DMS 273 treated with DMSO at 0.1 percent for 48 hours (cell line): ENCODE measurements at places on chromosomes 1 and 21.

- DNase-seq = no peak
These were observed 11.8 kb downstream of the NOS1AP start for GRCh38 chr1:162081316-162081715.

DNA sequence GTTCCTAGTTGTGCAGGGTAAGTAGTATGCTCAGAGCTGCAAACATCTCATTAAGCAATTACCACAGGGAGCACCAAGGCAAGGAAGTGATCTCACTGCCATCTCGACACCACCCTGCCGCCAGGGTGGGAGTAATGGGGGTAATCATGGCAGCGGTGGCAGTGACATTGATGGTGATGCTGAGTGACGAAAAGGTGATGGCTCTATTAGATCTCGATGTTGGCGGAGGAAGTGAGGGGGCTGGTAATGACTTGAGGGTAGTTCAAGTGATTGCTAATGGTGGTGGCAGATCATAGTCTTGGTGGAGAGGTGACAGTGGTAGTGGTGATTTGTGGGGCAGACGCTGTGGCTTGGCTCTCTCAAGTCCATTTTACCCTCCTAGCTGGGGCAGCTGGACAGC, 25.4 kb upstream of the TENT5B start:
- DNase-seq = no peak

DNA sequence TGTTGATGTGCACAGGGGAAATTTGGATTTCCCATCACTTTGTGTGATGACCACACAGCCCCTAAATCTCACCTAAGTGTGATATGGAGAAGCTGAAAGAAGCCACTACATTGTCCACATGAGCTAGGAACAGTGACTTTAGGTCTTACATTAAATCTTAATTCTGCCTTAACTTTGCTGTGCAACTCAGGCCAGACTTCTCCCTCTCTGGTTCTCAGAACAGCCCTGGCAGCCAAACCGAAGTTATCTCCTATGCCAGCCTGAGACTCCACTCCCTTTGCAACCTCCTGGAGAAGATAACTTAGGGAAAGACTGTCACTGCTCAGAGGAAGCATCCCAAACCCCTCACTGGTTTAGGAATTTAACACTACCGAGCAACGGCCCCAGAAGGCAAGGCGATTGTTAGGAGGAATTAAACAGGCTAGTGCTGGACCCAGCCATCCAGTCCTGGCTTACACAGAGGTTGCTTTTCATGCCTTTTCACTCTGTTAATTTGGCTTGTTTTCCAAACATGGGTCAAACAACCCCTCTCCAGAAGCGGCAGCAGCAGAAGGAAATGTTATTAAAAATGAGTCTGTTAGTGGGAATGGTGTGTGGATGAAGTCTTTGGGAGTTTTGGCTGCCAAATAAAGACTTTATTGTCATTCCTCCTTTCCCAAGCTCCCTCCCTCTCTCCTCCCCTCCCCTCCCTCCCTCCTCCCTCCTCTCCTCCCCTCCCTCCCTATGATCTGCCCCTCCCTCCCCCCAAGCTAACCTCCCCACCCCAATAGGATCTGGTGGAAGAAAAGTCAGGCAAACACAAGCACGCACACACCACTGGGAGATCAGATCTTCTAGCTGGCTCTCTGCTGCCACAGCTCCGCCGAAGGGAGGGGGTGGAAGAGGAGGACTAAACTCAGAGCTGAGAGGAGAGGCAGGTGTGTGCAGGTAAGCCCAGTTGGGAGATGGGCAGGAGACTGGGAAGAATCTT, at the start of gene PRELP:
Gene PRELP (plus strand): TSS at position 795 of the 970 bp plus-strand sequence. CDS start 7,379 bp downstream, outside the sequence.
- DNase-seq = peak; percentile 18

GRCh38 chr1:109817881-109818270, 54.2 kb upstream of the EPS8L3 start:
- no peak for DNase-seq

DNA sequence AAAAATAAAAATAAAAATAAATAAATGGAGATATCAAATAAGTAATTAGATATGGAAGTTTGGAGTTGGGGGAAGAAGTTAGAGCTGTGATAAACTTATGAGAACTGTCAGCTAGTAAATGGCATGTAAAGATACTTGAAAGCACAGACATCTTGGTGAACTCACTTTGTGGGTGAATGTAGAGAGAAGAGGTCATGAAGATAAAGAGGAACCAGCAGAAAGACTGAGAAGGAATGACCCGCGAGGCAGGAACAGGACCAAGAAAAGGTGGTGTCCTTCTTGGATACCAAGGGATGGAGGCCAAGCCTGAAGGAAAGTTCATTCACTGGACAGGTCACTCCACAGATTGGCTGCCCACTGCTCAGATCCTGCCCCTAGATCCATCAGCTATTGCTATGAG, 4.7 kb upstream of the CAPZB start:
- DNase-seq = no peak

DNA sequence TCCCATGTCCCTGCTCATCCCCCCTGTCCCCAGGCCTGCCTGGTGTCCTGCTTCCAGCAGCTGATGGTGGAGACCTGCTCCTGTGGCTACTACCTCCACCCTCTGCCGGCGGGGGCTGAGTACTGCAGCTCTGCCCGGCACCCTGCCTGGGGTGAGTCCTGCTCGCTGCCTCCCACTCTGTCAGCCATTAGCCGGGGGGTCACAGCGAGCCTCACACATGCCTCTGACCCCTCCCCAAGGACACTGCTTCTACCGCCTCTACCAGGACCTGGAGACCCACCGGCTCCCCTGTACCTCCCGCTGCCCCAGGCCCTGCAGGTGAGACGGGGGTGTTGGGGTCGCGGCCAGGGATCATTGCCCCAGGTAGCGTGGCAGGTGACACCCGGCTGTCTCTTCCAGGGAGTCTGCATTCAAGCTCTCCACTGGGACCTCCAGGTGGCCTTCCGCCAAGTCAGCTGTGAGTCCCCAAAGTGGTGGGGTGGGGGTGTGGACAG, 10.0 kb downstream of the SCNN1D start:
- DNase-seq = no peak

DNA sequence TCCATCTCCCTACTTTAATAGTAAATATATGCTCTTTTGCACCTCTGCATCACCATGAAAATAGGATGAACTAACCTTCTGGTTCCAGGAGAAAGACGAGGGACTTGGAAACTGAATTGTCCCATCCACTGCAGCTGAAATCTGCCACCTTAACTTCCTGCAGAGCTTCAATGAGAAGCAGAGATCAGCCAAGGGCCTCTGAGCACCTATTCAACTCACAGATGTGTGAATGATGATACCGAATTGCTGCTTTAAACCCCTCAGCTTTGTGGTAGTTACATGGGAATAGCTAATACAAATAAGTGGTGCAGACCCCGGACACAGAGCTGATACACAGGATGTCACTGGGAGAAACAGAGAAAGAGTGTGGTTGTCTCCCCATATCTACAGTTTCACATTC, 616.8 kb downstream of the NCAM2 start:
- no peak for DNase-seq

DNA sequence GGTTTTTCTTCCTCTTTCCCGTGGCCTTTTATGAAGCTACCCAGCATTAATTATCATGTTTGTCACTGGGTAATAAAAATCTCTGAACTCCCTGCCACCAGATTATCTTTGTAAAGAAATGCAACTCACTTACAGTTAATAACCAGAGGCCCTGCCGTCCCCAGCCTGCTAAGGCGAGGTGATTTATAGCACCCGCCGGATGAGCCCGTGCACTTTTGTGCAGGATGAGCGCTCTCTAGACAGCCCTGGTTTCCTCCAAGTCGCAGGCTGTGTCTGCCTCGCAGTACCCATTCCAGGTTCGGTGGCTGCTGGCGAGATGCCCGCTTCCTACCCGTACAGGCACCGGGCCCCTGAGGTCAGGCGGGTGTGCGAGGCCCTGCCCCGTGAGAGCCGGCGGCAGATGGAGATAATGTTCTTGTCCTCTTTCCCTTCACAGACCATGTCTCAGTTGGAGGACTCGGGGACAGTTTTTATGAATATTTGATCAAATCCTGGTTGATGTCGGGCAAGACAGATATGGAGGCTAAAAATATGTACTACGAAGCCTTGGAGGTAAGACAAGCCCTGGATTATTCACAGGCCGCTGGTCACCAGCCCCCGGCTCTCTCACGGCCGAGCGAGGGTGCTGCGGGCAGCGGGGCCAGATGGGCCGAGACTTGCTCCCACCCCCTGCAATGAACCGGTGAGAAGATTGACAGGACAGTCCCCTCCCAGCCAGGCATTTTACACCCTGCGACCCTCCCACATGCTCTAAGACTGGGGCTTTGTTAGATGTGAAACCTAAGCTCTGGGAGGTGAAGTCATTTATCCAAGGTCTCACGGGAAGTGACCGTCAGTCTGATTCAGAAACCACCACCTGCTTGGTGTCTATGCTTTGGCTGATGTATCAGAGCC, 28.5 kb upstream of the SELENON start:
- DNase-seq = peak; percentile 81

DNA sequence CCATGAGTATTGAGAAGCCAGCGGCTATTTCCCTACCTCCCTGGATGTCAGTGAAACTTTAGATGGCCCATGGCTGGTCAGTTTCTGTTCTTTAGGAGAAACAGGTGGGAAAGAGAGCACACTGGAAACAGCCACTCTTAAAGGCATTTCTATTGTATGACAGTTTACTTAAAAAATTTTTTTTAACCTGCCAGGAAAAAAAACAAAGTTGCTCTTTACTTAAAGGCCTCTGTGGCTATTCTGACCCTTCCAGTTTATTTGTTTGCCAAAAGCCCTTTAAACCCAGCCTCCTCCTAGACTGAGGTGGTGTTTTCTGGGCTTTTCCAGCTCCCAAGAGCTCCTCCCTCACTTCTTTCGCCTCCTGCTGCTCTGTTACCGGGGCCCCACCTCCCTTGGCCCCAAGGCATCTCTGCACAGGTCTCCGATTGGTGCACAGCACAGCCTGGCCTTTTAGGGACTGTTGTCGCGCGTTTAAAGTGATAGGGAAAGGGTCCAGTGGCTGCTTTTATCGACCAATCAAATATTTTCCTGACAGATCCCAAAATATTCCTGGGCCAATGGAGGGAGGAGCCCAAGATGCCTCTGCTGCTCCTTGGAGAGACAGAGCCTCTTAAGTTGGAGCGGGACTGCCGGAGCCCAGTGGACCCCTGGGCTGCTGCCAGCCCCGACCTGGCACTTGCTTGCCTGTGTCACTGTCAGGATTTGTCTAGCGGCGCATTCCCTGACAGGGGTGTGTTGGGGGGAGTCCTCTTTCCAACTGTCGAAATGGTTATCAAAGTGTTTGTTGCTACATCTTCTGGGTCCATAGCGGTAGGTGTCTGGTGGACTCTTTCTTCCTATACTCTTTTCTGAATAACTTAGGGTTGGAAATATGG, at the start of gene SH3BGR:
Gene SH3BGR (plus strand): TSS at position 639 of the 875 bp plus-strand sequence. CDS start 127 bp downstream, at position 766.
- no peak for DNase-seq

GRCh38 chr1:98705591-98705990, 44.1 kb downstream of the SNX7 start:
- no peak for DNase-seq

GRCh38 chr1:177223359-177223758, 52.6 kb downstream of the BRINP2 start:
- no peak for DNase-seq

DNA sequence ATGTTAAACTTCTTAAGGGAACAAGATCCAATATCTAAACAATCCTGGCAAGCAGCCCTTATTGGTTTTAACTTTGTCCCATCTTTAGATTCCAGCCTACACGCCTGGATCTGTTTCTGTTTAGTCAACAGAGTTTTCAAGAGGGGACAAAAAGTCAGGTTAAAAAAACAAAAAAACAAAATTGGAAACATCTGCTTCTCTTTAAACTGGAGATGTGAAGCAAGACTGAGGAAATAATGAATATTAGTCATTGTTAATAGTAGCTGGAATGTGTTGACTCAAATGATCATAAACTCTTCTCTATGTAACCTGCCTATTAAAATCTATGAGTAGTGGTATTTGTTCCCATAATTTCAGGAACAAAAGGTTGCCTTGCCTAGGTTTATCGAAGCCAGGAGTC, 55.0 kb downstream of the NID1 start:
- no peak for DNase-seq

GRCh38 chr21:46340998-46341397, 17.0 kb downstream of the PCNT start:
- no peak for DNase-seq

DNA sequence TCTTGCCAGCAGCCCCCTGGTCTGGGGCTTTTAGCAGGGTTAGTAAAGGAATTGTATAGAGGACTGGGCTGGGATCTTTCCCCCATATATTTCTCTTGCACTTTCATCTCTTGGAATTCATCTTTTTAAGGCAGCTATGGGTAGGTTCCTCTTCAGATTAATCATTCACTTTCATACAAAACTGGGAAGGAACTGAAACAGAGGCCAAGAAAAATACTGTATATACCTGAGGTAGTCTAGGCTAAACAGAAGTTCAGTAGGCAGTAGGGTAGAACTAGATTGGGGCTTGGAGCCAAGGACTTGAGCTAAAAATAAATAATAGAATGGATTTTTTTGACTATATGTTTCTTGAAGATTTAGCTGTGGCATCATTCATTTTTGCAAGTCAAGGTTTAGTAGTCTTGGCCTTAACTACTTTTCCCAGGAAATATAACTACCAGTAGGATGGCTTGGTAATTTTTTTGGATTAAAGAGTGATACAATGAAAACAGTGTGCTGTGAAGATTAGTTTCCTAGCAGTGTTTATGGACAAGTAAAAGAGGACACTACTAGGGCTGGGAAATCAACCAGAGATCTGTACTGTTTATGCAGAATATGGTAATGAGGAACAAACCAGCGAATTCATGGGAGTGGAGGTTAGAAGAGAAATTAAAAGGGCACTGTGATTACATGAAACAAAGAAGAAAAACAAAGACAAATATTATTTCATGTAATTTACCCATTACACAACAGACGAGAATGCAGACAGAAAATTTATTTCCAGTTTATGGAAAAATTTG, 50.9 kb upstream of the PTGS2 start:
- DNase-seq = no peak

GRCh38 chr1:113452921-113453770, 62.8 kb downstream of the MAGI3 start:
- no peak for DNase-seq

GRCh38 chr1:64523413-64524337, 53.7 kb downstream of the CACHD1 start:
- no peak for DNase-seq

GRCh38 chr1:88946861-88947260, 45.6 kb downstream of the KYAT3 start:
- DNase-seq = no peak

DNA sequence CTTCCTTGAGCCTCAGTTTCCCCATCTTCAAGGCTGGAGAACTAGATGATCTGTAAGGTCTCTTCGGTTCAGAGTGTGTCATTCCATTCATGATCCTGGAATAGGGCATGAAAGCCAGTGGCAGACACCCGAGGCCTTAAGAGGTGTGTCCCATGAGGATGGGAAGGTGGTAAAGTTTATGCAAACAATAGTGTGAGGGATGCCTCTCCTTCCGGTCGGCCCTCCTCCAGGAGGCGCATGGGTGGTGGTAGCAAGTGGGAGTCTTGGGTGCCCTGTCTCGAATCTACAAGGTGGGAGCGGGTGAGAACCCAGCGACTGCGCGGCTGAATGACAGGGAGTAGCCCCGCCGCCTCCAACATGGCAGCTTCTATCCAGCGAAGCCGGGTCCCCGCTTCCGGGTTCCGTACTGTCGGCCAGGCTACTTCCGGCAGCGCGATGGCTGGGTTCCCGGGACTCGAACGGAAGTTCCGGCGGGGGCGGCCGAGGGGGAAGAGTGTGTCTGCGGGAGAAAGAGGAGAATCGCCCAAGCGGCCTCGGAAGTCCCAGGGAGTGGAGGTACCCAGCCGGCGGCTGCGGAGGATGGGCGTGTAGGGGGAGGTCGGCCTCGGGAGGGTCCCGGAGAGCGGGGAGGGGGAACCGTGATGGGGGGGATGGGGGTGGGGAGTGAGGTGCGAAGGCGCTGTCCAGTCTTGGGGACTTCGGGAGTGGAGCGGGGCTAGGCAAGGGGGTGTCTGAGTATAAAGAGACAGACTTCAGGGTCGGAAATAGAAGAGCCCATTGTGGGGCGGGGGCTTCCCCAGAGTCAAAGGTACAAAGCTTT, at the start of gene LYPLA2:
Gene LYPLA2 (plus strand): TSS at position 450 of the 820 bp plus-strand sequence. CDS start 1,538 bp downstream, outside the sequence.
- DNase-seq = peak; percentile 58

- DNase-seq = no peak
These were observed 24.2 kb downstream of the CCDC185 start for GRCh38 chr1:223417444-223417843.
